Activated T-cell treated with anti-CD3 and anti-CD28 coated beads for 1 hour (primary cell): ENCODE measurements at places on chromosomes 12 and 14.

DNA sequence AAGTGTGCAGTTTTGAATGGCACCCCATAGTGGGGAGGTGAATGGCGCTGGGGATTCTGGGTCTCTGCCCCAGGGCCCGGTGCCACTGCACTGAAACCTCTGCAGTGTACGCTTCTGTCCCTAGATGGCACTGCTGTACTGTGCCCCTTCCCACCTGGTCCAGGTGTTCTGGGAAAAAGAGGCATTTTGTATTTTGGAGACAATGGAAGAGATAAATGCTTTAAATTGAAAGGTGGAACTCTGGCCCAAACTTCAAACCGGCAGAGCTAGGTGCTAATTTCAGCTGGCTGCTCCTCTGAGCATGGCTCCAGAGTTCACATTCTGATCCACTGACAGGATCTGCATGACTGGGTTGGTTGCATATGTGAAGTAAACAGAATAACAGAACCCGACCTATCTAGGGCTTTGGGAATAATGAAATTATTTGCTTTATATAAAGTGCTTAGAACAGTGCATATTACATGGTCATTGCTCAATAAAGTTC lies 52.2 kb downstream of the KRT80 start:
- DNase-seq: no peak

DNA sequence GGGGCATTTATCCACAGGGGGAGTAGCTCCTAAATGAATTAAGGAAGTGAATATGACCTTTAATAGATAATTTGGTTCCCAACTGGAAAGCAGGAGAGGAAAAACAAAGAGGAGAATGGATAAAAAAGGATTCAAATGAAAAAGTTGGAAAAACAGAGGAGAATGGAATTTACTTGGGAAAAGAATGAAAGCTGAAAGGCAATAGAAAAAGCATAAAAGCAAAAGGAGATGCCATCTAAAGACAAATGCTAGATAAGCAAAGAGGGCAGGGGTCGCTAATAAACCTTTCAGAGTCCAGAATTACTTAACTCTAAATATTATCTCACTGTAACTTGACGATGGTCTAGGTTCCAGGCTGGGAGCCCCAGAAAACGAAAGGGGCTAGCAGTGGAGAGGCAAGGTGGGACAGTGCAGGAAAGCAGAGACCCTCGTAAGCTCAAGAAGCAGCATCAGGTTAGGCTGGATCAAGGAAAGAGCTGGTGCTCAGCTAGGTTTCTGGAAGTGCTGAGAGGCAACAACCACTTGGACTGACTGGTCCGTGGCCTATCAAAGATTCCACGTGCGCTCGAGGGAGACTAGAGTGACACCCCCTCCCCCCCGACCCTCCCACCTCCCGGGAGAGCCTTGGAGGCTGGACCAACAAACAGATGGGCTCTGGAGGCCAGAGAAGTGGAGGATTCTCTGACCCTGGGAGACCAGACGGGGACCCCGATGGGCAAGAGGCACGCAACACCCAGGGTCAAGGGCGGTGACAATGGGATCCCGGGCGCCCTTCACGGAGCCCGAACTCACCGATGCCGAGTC lies 1.2 kb downstream of the SLC2A13 start:
- DNase-seq: no peak

DNA sequence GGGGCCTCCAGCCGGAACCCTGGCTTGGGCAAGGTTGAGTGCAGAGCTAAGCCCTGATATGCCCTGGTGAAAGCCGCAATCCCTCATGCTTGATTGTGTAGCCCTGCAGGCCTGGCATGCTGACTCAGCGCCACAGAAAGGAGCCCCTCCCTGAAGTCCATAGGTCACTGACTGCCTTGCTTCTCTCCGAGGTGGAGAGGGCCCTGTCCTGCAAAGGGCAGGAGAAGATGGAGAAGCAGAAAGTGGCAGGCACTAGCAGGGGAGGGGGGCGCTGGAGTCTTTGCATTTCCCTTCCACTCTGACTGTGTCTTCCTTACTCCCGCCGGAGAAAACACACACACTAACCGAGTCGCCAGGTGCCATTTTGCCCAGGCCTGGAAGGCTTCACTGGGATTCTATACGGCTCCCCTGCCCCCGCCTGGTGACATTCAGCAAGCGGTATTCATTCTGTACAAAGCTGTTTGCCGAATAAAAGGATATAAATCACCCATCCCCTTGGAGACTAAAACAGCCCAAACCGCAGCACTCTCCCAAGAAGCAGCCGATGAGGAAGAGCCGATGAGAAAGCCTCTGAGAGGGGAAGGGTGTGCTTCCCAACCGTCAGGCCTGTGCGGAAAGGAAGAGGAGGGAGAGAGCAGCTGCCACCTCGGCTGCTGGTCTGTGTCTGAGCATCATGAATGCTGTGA lies 69.8 kb downstream of the SLC6A12 start:
- DNase-seq: no peak

GRCh38 chr14:67018720-67019119 lies 170.5 kb upstream of the GARIN2 start:
- no peak for DNase-seq

DNA sequence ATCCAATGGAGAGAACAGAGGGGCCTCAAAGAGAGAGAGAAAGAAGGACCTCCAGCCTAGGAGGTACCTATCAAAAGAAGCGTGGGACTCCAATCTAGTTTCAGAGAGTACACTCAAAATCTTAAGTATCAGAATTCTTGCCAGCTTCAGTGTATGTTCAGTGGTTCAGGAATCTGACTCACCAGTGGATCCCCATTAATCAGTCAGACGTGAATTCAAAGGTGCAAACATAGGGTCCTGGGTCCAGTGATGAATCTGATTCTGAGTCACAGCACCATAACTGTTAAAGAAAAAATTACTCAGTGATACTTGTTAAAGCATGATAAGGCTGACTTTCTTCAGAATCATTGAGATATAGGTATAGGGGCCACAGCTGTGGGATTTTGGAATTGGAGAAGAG lies 33.2 kb downstream of the ETNK1 start:
- no peak for DNase-seq

DNA sequence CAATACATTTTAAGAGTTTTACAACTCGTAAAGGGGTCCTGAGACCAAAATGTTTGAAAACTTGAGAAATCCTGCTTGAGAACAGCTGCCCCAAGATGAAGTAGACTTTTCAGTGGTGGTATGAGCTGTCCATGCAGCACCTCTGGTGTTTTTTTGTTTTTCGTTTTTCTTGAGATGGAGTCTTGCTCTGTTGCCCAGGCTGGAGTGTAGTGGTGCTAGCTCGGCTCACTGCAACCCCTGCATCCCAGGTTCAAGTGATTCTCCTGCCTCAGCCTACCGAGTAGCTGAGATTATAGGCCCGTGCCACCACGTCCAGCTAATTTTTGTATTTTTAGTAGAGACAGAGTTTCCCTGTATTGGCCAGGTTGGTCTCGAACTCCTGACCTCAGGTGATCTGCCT lies 5.5 kb downstream of the PAPOLA start:
- DNase-seq: no peak

DNA sequence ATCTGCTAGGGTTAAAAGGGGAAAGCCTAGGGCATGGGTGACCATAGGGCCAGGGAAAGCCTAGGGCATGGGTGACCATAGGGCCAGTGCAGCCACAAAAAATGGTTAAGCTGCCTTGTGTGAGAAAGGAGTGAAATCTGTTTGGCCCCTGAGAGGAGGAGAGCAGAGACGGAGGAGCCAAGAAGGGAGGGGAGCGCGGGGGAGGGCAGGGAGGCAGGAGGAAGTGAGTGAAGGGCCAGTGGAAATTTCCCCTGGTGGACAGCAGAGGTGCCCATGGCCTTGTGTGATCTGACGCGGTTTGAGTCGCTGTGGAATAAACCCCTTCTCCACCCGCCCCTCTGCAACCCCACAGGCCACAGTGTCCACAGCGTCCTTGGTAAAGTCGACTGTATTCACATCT lies 618 bp upstream of the AQP6 start:
- DNase-seq: no peak

DNA sequence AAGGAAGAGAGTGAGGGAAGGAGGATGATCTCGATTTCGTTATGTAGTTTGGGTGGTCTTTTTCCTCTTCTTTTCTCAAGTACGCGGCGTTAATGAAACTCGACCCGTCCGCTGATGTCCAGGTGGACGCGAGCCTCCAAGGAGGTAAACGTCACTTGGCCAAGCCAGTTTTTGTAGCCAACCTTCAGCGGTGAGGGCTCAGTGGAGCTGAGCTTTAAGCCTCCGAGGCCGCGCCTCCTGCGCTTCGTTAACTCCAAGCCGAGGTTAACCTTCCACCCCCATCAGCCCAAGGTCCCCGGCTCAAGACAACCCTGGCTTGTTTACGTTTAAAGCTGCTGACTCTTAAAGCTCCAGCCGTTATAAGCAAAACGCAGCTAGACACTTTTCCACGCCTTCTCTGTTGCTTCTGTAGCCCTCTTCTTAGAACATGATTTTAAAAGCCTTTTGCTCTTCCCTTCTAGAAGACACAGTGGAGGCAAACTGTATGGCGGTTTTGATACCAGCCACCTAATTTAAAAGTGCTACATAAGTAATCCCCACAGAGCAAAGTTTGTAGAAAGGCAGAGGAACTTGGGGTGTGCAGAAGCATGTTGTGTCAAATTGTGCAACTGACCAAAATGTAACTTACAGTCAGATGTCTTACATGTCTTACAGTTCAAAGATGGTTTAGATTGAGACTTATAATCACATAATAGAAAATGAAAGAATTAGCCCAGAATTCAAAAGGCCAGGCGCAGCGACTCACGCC lies 923 bp upstream of the ITPR2 start:
- DNase-seq: peak; percentile 18

- DNase-seq: no peak
Observed at GRCh38 chr12:113003636-113004035, 25.3 kb downstream of the OAS2 start.

GRCh38 chr12:131122631-131123030 lies 168.9 kb downstream of the ADGRD1 start:
- DNase-seq: no peak

DNA sequence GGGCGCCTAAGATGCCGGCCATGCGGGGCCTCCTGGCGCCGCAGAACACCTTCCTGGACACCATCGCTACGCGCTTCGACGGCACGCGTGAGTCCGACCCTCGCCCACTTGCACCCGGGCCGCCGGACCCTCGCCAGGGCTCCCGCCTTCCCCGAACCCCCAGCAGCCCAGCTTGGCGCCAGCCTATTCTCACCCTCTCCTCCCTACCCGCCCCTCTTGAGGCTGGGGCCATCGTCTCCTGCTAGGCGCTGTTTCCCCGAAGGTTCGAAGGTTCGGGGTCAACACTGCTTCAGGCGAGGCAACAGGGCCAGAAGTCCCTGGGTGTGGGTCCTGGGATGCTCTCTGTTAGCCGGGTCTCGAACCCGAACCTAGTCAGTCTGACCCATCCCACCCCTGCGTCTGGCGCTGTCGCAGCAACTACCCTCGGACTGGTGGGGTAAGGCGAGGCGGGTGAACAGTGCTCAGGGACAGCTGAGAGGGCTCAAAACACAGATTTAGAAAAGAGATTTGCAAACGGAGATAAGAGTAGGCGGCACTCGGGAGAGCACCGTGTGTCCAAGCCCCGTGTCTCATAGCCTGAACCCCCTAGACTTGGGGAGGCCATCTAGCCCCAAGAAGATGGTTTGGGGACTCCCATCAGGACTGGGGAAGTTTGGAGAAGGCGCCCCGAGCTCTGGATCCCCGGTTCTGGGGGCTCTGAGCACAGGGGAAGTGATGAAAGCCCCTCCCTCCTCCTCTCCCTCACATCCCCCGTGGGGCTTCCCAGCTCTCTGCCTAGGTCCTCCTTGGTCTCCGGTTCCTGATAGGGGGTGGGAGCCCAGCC lies 787 bp downstream of the KCNH3 start:
- DNase-seq: no peak

DNA sequence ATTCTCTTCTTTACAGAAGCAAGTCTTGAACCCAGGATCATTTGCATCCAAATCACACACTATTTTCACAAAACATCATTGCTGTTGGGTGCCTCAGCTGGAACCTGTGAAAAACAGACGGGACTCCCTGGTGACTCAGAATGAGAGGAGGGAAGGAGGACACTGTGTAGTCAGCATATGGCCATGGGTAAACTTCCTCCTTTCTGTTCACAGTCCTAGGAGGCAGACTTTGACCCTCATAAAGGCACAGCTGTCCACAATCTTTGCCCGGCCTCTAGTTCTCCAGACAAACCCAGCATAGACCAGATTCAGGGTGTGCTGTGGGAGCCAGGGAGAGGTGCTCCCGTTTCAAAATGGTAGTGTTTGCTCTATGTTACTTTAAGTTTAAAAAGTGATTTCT lies 62.0 kb downstream of the DYRK2 start:
- no peak for DNase-seq
